ENCODE measurements at places on chromosomes 16 and 17.

- no peak for DNase-seq
Observed at GRCh38 chr17:12865769-12866168, 76.5 kb downstream of the ARHGAP44 start.

- no peak for DNase-seq
Observed at GRCh38 chr16:69399361-69399760, 13.6 kb upstream of the TERF2 start.

DNA sequence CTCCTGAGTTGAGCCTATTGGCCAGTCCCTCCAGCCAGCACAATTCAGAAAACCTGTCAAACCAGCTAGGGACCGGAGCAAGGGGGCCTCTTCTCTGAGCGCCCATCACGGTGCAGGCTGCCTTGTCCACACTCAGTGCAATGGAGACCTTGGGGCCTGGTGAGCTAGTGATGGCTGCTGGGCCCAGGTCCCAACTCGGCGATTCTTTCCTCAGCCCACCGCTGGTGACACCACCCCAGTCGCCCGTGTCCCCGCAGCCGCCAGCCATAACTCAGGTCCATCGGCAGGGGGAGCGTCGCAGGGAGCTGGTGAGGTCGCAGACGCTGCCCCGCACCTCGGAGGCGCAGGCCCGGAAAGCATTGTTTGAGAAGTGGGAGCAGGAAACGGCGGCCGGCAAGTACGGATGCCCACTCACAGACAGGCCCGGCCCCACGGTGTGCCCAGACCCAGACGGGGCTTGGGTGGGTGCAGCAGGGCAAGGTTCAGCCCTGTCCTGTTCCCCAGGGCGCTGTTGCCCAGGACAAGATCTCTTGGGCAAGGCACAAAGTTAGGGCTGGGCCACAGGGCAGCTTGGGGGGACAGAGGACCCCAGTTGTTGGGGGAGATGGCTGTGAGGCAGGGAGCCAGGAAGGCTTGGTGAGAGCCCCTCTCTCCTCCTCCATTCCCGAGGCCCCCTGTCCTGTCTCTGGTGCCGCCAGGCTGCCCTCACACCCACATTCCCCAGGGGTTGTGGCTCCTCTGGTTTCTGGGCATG lies 10.8 kb downstream of the SMTNL2 start:
- DNase-seq, result no peak

DNA sequence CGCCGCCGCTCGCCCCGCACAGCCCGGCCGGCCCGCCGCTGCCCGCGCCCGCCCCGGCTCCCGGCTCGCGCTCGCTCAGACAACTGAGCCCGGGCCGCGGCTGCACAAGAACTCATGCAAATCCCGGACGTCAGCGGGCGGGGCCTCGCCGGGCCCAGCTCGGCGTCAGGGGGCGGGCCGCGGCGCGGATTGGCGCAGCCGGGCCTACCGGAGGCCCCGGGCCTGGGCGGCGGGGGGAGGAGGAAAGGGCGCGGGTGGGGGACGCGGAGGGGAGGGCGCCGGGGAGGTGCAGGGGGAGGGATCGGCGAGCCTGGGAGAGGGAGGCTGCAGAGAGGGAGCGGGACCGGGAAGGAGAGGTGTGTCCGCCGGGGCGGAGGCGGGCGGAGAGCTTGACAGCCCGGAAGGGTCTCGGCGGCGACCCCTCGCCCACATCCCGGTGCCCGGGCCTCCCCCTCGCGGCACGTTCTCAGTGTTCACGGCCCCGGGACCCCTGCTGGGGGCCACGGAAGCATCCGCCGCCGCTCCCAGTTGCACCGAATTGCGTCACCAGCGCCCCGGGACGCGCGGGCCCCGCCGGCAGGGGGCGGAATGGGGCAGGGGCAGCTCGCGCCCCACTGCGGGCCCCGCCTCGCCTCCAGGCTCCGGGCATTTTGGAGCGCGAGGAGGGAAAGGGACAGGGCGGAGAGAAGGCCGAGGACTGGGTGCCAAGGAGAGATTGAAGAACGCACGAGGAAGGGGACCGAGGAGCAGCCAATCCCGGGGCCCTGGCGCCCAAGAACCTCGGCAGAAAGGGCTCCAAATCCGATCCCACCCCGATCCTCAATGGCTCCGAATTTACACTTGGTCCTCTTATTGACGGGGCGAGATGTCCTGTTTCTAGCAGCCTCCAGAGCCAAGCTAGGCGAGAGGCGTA lies at the start of gene CBX4:
Gene CBX4, minus strand, starts transcription at position 85 of the 913 bp plus-strand sequence. CDS start 189 bp downstream, outside the sequence.
- peak; percentile 67 for DNase-seq

DNA sequence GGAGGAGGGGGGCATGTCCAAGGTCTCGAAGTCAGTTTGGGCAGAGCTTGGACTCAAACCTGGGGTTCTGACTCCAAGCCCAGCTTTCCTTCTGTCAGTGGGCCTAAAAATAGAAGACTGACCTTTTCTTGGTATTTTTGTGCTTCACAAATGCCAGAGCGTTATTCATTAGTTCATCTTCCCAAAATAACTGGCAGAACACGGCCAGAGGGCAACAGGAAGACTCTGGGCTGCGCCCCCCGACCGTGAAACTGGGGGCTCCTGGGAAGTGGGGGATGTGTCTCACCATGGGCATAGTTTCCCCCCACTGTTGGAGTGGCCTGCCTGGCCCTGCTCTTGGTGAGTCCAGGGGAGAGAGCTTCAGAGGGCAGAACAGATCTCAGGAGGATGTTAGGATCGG lies 94.0 kb downstream of the SOCS1 start:
- no peak for DNase-seq

- no peak for DNase-seq
Observed at GRCh38 chr16:16175296-16175695, 48.0 kb downstream of the ABCC6 start.
